Aorta (tissue), 5 donors: ENCODE measurements at places on chromosomes 3 and 15. TPM values are rescaled to one million over a fixed set of nuclear protein-coding genes. Genes with fewer than 3 reads are reported as not detected.

DNA sequence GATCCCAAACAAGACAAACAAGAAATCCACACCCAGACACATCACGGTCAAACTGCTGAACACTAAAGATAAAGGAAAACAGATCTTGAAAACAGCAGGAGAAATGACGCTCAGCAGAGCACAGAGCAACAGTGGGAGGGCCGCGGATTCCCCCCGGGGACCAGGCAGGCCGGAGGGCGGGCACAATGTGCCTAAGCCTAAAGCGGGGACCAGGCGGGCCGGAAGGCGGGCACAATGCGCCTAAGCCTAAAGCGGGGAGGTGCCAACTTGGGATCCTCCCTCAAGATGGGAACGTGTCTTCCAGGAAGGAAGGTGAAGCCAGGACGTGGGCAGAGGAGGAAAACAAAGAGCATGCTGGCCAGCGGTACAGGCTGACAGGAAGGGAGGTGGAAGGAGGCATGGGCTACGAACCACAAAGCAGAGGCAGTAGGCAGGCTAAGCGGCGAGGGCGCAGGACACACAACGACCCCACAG, 31.1 kb downstream of the CYFIP1 start:
- peak; percentile 71 for DNase-seq

GRCh38 chr15:82833362-82833682, 23.9 kb downstream of the WHAMM start:
- no peak for DNase-seq

DNA sequence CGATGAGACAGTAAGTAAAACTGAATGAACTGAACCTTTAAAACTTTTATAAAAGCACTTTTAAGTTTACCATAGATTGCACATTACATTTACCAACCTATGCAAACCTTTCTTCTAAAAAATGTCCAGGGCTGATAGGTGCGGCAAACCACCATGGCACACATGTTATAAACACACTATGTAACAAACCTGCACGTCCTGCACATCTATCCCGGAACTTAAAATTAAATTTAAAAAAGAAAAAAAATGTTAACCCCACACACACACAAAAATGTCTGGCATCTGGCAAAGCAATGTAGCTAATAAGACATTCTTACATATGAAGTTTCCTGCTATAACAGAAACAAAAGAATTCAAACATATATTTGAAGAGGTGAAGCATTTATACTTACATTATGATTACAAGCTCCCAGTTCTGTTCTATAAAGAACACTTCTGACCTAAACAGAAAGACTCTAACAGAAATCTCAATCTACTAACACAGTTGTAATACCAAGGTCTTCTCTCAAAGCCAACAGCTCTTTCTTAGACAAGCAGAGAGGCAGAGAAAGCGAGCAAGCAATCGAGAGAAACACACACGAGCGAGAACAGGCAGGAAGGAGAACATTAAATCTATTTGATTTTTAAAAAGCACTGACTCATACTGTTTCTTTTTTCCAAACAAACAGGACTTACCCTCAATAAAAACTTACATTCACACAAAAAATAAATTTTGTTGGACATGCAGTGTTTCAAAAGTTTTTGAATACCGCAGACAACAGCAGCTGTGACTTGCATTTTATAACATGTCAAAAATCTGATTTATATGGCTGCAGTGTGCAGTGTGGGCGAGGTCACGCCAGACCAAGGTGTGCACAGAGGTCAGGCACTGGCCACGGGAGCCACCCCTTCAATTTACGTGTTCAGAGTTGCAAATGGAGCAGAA, at the start of gene NRG4:
Gene NRG4 (minus strand): TSS at position 798 of the 925 bp plus-strand sequence. CDS start 1,194 bp downstream, outside the sequence.
- DNase-seq: no peak

- no peak for DNase-seq
Observed at GRCh38 chr15:68987120-68987519, 27.4 kb upstream of the NOX5 start.

Gene AGBL1
- total RNA-seq: 0.21 TPM

- DNase-seq: peak; percentile 94
Observed at GRCh38 chr3:46867550-46867898, 4.3 kb upstream of the MYL3 start.

GRCh38 chr3:68681766-68682165, 250.6 kb downstream of the TAFA4 start:
- no peak for DNase-seq

GRCh38 chr3:56459719-56460118, 8.5 kb downstream of the ERC2 start:
- no peak for DNase-seq

GRCh38 chr3:41260063-41260450, 60.8 kb downstream of the CTNNB1 start:
- no peak for DNase-seq

DNA sequence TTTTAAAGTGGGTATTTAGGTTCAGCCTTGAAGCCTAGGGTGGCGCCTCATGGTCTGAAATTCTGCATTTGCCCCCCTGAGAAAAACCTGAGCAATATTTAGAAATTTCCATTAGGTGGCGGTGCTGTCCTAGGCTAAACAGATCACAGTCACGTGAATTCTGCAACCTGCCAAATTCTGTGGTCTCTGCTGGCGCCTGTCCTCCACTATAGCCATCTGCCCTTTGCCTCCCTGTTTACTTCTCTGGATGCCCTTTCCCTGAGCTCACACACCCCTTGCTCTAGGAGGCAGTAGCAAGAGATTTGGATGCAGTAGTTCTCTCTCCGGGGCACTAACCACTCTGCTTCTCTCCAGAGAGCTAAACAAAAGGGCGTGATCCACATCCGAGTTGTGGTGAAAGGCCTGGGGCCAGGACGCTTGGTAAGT, 9.1 kb downstream of the MRPS11 start:
- no peak for DNase-seq

DNA sequence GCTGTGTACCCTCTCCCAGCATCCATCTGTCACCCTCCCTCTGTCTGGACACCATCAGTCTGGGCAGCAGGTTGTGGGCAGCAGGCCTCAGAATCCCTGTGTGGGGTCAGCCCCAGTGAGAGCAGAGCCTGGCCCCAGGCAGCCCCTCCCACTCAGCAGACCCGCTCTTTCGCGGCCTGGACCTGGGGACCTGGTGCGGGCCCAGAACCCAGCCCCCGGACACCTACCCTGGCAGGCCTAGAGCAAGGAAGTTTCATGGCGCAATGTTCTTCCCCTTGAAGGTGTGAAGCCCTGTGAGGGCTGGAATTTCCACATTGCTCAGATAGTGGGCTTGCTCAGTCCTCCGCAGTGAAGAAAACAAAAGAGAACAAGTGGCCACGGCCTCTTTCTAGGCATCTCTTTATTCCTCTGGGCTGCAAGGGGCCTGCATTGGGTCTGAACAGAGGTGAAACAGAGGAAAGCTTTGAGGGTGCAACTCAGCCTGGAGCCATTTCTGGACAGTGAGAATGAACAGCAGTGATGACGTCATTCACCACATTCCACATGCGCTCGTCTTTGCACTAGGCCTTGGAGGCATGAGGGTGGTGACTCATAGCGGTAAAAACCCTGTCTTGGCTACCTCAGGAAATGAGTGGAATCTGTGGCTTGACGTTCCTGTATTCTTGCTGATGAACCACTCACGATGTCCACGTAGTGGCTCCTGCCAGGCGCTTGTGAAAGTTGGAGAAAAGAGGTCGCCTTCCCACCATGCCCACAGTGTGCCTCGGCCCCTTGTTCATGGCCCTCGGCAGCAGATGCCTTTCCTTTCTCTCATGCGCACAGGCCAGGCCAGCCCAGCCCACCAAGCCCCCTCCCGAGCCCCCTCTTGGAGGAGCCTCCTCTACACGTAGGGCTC, 66.1 kb downstream of the SLC30A4 start:
- DNase-seq: peak; percentile 79

Gene ARIH2
- total RNA-seq: 89.4 TPM

DNA sequence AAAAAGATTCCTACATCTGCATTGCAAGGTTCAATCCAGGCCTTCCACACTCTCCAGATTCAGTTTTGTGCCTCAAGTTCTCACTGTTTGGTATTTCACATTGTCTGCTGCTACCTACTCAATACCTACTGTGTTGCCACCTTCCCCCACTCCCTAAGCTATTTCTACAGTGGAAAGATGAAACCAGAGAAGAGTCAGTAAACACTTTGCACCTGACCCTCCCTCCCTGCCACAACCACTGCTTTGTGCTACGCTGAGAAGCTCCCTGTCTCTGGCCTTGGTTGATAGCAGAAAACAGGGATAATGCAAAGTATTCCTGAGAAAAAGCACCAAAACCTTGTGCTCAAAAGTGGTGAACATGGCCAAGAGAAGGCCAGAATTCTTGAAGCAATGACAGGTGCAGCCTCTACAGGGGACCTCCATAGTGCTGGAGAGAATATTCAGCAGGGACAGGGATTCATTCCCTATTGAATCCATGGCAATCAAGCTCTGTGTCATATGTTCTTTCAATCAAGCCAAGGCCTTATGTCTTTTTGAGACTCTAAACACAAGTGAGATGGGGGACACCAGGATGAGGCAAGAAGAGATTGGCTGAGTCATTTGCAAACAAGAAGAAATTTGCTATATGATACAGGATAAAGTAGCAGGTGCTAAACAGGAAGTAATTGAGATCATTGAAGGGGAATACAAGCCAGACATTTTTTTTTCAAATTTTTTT, 83.5 kb upstream of the LIPC start:
- no peak for DNase-seq

DNA sequence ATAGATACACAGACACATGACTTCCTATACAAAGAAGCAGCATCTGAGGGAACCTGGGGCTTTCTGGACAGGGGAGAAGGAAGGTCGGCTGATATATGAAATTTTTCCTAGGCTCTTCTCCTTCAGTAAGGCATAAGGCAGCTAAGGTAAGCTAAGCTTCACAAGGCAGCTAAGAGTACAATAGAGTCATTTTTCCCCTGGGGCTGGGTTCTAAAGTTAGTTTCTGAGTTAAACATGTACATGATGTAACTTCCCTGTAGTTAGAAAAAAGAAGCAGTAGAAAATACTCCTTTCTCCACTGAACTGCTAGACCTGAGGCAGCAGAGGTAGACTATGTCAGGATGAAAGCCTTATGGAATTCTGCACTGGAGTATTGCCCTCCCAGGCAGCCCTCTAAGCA, 109.6 kb downstream of the PLD1 start:
- no peak for DNase-seq

Gene FBXL2
- total RNA-seq: 23.8 TPM

Gene XCR1
- 0.63 TPM for total RNA-seq

GRCh38 chr15:34341381-34342212, 1.3 kb downstream of the NOP10 start:
- DNase-seq: no peak

- DNase-seq: no peak
Observed at GRCh38 chr15:68994149-68994548, 20.3 kb upstream of the NOX5 start.
